ENCODE measurements at places on chromosomes 5 and 9.
A peak's percentile ranks its signal among the peaks of the same experiment; 100 is the strongest.

DNA sequence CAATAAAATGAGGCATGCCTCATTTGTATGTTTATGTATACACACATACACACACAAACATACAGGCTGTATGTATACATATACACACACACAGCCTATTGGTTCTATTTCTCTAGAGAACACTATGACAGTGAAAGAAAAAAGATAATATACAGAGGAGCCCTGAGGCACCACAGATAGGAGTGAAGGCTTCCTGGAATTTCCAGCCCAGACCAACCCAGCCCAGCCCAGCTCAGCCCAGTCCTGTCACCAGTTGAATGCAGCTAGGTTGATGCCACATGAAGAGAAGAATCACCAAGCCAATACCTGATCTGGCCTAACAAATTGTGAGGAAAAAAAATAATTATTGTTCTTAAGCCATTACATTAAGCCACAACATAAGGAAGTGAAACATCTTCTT is 126.9 kb upstream of the PDE4D start:
- no peak for DNase-seq

- no peak for DNase-seq
These were observed 1.2 kb downstream of the ZNF608 start for GRCh38 chr5:124745007-124745927.

- DNase-seq, result no peak
These were observed 8.9 kb downstream of the HAVCR1 start for GRCh38 chr5:157050050-157050449.

- DNase-seq, result peak; percentile 47
These were observed 185.9 kb downstream of the DAB2IP start for GRCh38 chr9:121837113-121837961.

DNA sequence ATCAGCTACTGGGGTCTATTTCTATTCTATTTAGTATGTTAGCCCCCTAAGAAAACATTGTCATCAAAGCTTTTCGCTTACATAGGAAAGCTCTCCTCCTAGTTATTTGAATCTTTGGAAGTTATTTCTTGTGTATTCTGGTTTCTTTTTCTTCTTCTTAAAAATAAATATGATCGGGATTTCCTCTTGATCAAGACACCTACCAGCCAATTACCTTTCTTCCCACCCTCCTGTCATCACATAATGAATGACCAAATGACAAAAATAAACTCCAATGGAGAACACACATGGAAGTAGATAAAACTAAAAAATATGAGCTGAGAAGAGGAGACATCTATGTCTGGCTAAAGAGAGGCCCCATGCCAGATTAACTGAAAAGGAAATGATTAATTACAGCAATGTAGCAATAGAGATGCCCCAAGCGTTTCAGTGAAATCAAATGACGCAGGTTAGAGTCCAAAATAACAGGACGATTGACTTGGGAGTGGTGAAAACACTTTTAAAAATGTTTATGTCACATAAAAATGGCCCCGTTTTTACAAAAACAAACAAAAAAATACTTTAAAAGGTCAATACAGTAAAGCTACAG is 59.5 kb upstream of the PCSK1 start:
- no peak for DNase-seq

GRCh38 chr5:64210866-64211265 is 45.2 kb downstream of the RNF180 start:
- DNase-seq, result no peak

GRCh38 chr5:32020271-32020670 is 153.8 kb downstream of the GOLPH3 start:
- no peak for DNase-seq

DNA sequence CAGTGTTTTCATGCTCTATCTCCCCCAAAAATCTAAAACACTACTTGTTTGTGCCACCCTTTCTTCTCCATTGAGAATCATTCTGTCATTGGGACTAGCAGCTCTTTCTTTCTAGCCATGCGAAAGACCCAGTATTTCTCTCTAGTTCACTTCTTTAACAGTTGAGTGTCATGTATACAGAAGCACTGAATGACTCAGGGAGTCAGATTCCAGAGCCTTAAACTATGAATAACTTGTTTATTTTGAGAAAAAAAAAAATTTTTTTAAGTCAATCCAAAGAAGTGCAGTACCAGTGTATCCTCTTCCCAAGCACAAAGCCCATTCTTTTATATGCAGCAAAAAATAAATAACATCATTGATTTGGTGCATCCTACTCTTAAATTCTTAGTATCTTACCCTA is 415.4 kb upstream of the GRAMD2B start:
- DNase-seq, result no peak

GRCh38 chr5:128636361-128636760 is 98.3 kb upstream of the FBN2 start:
- DNase-seq, result no peak

All from posterior cingulate gyrus (tissue), 11 donors.